ENCODE measurements at places on chromosomes 4 and X.

DNA sequence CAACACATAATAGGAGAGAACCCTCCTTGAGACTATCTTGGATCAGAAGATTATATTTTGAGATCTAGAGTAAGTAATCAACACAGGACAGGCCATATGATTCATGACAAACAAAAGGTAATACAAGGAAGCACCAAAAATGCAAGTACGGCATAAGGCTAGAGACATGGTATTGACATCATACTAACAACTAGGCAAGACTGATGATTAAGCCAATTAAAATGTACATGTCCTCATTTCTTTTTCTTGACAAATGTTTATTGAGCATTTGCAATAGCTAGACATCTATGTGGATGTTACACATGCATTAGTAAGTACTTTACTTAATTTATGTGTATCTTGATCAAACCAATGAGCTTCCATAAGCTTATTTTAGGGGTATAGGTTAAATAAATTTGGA is 695.7 kb upstream of the GALNTL6 start:
- no peak for DNase-seq

- no peak for DNase-seq
Measured at GRCh38 chr4:77184974-77185373, 28.0 kb downstream of the CCNG2 start.

DNA sequence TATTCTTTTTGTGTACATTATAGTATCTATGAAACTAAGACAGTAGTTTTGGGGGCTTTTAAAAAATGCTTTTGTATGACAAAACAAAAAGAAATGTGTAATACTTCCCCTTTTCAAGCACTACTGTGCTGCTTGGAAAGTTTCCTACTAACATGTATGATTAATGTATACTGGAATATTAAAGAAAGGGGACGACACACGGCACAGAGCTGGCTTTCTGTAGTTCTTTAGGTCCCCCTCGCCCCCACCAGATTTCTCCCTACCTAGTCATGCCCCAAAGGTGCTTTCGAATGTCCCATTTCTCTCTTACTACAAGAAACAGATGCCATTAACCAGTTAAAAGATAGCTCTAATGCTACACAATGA is 1.6 kb upstream of the AP1S2 start:
- DNase-seq: no peak

DNA sequence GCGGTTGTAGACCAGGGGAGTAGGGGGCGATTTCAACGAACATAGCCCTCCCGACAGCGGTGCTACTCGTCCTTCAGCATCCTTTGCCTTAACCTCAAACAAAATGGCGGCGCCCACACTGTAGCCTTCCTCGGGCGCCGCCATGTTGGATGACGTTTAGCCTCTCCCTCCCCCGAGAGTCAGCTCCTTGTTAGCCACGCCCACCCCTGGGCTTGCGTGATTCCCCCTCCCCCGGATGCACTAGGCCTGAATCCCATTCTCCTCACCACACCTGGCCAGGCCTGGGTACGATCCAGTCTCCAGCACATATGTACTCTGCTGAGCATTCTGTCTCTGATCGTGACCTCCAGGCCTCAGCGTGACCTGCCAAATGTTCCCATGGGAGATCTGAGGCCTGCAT is 49.0 kb upstream of the ZNF157 start:
- DNase-seq: peak; percentile 54

DNA sequence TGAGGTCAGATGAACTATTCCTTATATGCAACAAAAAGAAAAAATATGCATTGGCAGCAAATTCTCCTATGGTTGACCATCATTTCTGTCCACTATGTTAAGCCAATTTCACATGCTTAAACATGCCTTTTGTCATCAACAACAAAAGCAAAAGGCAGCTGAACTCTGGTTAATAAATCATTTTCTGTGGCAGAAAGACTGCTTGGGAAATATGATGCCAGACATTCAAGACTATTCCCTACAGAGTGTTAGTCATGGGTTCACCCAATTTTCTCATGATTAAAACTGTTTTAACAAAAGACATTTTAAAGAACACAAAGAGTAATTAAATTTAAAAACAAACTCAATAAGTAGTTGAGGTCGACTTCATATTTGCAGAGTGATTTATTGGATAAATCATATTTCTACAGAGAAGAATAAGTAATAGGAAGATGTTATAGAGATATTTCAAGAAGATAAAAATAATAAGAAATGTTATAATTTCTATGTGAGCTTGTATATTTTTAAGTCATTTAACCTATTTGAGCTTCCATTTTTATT is 890.6 kb downstream of the STPG2 start:
- DNase-seq: no peak

DNA sequence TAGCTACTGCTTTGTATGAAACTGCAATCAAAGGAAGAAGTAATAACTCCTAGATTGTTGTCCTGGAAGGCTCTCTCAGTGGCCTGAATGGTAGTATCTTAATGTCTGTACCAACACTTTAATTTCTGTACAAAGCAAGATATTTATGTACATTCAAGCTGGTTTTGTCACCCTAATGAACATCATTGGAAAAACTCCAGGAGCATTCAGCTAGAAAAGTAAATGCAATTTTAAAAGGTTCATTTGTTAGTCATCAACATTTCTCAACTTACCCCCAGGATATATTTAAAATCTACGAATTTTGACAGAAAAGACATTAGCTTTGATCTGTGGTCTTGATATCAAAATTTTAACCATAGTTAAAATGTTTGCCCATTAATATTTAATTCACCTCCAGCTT is 80.0 kb upstream of the FGF13 start:
- DNase-seq: no peak

- no peak for DNase-seq
Measured at GRCh38 chr4:37805091-37805490, 21.4 kb upstream of the PGM2 start.

DNA sequence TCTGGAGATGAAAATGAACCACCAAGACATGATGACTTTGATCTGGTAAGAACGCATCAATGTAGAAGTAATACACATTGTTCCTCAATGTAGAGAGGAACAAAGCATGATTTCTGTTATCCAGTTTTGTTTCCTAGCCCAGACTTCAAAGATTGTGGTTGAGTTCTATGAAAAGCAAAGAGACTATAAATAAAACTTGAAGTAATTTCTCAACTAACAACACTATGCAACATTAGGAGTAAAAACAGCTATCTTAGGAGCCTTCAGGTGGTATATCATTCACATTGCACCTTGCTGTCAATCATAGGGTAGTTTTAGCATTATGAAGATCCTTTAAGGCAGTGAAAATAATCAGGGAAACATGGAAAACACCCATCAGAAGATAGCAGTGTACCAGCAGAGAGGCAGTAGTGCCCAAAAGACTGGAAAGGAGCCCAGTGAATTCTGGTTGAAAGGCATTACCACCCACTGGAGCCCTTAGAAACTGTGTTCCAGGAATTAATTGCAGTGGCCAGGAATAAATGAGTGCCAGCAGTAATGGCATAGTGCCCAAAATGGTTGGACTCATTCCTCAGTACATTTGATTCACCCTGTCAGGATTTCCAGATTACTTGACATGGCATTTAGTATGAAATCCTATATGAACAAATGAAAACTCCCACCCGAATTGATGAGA is 300.7 kb upstream of the CXXC4 start:
- no peak for DNase-seq

- no peak for DNase-seq
Measured at GRCh38 chr4:93061826-93062225, 758.1 kb downstream of the GRID2 start.

DNA sequence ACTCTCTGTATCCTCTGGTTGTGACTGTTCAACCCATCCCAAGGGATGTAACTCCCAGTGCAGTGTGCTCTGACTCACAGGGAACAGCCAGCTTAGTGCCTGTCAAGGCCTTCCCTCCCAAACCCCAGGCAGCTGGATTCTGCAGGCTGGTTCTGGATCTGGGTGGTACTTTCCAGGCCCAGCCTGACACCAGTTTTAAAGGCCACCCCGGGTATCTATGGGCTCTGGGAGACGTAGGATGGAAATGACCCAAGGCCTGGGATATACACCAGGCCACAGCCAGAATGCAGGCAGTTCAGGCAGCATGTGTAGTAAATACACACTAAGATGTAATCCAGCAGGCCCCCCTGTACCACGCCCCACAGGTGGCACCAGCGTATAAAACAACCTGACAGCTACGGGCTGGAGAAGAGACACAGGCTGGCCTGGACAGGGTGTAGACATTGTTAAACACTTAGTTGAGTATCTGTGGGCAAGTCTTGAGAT is 64.2 kb downstream of the SPINK2 start:
- peak; percentile 70 for DNase-seq

DNA sequence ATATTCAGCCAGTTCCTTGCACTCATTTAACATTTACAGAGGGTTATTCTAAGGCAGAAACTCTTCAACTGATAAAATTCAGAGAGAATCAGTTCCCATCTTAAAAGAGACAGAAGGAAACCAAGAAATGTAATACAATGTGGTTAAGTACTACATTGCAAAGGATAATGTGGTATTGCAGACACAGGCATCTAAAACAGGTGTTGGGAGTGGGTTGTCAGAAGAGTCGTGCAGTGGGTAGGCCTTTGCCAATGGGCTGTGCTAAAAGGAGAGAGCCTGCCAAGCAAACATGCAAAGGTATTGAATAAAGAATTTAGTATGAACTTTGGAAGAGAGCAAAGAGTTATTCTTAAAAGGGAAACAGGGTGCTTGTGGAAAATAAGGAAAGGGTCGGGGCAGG is 1044.4 kb upstream of the DIAPH2 start:
- DNase-seq: no peak

GRCh38 chrX:16807976-16808542 is 21.8 kb downstream of the TXLNG start:
- peak; percentile 12 for DNase-seq

- DNase-seq: peak; percentile 29
Measured at GRCh38 chrX:123884809-123885408, 25.1 kb downstream of the XIAP start.

DNA sequence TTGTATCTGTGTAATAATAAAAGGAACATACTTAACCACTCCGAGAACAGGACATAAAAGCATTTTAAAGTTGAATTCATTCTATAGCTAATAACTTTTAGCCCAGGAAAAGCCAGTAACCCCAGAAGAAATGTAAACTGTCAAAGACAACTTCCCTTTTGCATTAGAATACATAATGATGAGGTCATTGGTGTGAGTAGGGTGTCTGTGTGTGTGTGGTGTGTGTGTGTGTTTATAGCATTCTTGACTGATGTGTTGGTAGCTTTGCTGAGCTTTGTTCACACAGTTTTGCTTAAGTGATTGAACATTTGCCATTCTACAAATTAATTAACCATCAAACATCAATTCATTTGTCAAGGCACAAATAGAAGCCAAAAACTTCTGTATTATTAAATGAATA is 559.6 kb downstream of the ARAP2 start:
- DNase-seq: no peak

- DNase-seq: no peak
Measured at GRCh38 chr4:55103224-55103623, 22.2 kb downstream of the KDR start.

DNA sequence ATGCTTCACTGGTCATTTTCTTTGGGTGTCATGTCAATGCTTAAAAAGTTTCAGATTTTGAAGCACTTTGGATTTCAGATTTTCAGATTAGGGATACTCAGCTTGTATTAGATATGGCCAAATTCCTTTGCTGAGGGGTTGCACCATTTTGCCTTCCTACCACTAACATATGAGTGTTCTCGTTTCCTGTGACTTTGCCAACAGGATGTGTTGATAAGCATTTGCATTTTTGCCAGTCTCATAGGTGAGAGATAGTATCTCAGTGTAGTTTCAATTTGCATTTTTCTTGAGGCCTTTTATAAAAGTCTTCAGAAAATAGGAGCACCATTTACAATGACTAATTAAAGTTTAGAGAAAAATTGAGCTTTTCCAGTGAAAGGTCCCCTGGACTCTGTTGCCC is 71.6 kb upstream of the CLCN4 start:
- no peak for DNase-seq

GRCh38 chrX:45804276-45804675 is 603.6 kb upstream of the DIPK2B start:
- DNase-seq: no peak

DNA sequence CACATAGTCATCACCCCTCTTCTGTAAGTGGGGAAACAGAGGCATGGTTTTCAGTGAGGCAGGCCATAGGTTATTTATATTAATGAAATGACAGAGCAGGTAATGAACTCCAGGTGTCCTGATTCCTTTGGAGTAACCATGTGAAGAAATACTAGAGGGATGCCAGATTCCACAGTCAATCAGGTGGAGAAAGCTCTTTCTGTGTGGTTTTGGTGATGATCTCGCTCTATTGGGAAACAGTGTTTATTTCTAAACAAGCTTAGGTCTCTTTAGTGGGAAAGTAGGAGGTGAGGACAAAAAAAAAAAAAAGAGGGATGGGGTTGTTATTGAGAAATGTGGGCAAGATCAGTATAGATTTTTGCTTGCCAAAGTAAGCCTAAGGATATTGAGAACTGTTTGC is 12.2 kb downstream of the DOCK11 start:
- DNase-seq: no peak

DNA sequence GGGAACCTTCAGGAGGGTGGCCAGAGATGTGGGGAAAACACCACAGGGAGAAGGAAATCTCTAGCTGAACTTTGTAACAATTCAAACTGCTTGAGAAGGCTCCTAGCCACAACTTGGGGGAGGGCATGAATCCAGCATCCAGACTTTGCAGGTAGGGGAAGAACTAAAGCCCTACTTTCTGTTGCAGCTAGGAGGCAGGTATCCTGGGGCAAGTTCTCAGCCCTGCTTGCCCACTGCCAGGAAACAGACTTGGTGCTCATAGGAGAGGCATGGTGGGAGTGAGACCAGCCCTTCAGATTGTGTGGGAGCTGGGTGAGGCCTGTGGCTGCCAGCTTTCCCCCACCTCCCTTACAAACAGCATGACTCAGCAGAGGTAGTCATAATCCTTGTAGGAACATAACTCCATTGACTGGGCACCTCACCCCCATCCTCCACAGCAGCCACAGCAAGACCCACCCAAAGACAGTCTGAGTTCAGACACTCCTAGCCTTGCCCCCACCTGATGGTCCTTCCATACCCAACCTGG is 209.5 kb upstream of the CPEB2 start:
- DNase-seq: no peak

GRCh38 chr4:61628727-61629126 is 428.6 kb downstream of the ADGRL3 start:
- no peak for DNase-seq

GRCh38 chrX:107646735-107647134 is 18.4 kb downstream of the PRPS1 start:
- DNase-seq: no peak

DNA sequence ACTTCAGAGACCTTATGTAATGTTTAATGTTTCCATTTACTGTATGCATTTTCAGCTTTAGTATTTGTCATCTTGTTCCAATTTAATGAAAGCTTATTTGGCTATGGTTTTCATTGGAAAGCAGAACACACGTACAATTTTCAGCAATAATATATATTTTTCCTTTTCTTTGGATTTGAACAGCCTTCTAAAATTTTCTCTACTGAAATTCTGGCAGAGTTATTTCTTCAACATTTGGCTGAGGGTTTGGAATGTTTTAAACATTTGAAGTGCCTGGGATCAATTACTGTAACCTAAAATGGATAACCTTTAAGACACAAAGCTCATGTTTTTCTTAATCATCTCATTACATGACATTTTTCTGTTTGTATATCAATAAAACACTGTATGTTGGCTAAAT is 156.9 kb downstream of the TENM3 start:
- DNase-seq: no peak
